Activated CD4-positive, alpha-beta memory T cell treated with anti-CD3 and anti-CD28 coated beads, Interleukin-2, amount 10 ng/mL, durations not matched to agents 7 days and 5 days (primary cell): ENCODE measurements at places on chromosomes 13 and 19. TPM values are rescaled to one million over a fixed set of nuclear protein-coding genes. Genes with fewer than 3 reads are reported as not detected.

APOC4 gene
- total RNA-seq = not detected

SRRM5 gene
- total RNA-seq = 0.28 TPM

GRCh38 chr19:17037966-17038500 is 11.4 kb upstream of the CPAMD8 start:
- no peak for DNase-seq

DNA sequence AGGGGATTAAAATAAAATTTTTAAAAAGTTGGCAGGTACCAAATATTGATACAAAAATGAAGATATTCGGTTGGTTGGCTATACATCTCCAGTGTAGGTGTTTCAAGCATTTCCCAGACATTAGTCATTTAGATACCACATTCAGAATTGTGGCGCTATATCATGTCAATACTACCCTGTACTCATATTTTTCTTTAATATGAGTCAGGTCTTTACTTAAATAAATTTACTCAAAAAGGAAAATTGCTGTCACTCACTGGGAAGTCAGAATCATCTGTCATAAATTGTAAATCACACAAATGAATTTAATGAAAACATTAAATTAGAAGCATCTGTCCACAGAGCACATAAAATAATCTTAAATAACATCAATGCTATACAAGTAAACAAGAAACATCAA is 134.2 kb downstream of the TSHZ3 start:
- no peak for DNase-seq

ACER1 gene
- 0.30 TPM for total RNA-seq

DNA sequence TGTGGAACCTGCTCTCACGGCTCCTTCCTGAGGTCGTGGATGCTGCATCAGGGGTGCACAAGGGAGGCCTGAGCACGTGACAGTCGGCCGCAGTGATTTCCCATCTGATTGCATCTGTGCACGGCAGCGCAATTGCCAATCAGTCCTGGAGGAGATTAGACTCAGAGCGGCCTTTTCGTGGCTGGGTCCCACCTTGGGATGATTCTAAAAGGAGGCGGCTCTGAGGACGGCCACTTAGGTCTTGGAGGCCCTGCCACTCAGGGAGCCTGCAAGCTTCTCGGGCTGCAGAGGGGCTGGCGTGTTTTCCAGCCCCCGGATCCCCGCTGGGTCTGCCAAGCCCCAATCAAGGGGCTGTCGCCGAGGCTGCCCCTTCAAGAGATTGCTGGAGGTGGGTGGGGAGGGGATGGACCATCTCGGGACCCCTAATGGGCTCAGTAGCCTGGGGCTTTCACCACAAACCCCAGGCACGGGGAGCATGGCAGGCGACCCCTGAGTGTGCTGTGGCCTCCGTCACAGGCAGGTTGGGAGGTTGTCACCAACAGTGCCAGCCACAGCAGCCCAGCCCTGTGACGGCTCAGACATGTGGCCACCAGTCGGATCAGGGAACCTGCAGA is 51.6 kb downstream of the SOX1 start:
- no peak for DNase-seq

GRCh38 chr13:22883956-22884355 is 296.8 kb upstream of the SGCG start:
- no peak for DNase-seq

DNA sequence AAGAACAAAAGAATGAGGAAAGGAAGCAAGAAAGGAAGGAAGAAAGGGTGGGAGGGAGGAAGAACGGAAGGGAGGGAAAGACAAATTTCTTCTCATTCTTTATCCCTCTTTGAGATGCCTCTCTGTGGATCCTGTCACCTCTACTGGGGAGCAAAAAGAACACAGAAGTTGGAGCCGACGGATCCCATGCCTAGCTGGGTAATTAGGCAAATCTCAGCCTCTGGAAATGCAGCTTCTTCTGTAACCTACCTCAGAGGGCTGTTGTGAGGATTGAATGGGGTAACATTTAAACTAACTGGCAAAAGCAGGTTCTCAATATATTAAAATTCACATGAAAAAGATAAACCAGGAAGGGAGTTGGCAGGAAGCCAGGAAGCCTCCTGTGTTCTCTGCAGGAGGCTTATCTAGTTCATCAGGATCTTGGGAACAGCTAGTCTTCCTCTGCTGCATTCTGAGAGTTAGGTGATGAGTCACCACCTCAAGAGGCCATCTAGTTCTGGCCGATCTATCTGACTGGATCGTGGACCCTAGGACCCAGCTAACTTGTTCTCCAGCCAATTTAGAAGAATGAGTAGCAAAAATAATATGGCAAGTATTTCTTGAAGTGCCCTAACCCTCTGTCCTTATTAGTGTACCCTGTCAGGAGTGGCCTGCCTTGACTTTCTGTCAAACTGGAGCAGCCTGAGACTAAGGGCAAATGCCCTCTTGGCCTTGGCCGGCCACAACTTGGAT is 15.2 kb upstream of the CPB2 start:
- no peak for DNase-seq

HPN gene
- not detected for total RNA-seq

DNA sequence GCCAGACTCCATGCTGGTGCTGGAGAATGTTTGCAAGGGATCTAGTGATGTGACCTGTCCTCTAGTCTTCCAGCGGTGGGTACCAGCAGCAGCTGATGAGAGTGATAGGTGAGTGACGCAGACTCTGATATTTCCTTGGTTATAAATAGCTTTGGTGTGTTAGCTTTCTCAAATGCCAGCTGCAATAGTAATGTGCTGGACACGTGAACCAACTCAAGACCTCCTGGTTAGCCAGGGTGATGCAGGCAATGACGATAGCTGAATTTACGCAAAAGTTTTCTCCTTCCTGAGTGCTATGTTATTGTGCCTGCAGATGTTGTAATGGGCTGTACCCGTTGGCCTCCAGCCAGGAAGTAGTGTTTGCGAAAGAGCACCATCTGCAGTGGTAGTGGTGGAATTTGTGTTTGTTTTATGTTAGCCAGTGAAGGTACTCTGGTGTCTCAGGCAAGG is 129.5 kb downstream of the CYSLTR2 start:
- DNase-seq = no peak

DNA sequence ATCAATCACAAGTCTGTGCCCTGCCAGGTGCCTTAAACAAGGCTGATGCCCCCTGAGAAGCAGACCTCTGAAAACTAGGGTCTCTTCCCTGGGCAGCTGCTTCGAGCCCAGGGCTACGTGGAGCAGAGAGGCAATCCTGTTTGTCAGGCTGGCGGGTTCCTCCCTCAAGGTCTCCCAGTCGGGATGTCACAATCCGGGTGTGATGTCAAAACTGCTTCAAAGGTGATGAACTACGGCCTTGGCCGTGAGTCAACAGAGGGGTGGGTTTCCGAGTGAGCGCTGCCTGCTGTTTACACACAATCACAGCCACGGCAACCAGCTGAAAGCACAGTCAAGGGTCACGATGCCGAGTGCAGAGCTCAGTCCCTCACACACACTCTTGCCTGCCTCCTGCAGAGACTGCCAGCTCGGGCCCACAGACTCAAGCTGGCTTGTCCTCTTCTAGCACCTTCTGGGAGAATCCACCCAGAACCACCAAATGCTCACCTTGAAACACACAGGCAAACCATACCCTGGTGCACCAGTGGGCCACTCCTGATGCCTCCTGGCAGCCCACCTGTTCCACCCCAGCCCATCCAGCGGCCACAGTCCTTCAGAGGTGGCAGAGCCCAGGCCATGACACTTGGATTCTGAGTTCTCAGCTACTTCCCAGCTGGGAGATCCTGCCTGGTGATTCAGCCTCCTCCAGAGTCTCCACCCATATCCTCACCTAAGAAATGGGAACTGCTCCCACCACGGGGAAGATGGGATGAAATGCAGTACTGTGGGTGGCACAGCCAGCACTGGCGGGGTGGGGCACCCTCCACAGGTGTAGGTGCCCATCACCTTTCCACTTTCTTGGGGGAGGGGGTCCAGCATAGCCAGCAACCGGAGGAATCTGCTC is 6.8 kb downstream of the ELL start:
- DNase-seq = peak; percentile 32

- peak; percentile 46 for DNase-seq
Observed at GRCh38 chr19:46218160-46218559, 11.4 kb upstream of the IGFL1 start.

KRTDAP gene
- not detected for total RNA-seq
